ENCODE measurements at places on chromosomes 7 and 10.

GRCh38 chr10:46319389-46319788 is 32.6 kb downstream of the ANTXRL start:
- DNase-seq: no peak

GRCh38 chr7:38858259-38858884 is 50.6 kb downstream of the VPS41 start:
- DNase-seq: no peak

GRCh38 chr7:158508802-158509385 is 78.7 kb downstream of the PTPRN2 start:
- DNase-seq: no peak

GRCh38 chr10:6446711-6447110 is 133.4 kb downstream of the PRKCQ start:
- DNase-seq: no peak

GRCh38 chr10:52965509-52965908 is 192.9 kb upstream of the MBL2 start:
- DNase-seq: no peak

DNA sequence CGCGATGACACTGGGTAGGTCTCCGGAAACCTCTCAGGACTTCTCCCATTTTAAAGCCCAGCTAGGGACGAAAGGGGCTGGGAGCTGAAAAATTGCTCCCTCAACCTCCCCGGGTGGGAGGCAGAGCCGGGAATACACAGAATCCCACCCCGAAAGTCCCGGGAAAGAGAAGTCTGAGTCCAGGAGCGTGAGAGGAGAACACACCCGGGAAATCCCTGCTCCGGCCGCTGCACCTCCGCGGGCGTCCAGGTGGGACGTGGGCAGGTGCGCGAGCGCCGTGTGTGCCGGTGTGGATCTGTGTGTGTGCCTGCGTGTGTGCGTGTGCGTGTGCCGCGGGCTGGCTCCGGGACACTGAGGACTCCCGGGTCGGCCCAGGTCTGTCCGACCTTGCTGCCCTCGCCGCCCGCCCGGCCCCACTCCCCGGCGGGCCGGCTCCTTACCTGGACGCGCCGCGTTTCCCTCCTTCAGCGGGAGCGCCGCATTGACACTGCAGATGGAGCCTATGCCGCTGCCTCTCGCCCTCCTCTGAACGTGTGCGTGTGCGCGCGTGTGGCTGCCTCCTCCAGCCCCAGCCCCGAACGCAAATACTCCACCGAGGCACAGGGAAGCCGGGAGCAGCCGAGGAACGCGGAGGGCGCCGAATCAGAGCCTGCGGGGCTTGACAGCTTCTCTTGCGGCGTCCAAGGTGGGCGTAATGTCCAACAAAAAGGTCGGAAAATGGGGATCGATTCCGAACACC is at the start of gene PLXNA4:
Gene PLXNA4 (minus strand): TSS at position 489 of the 739 bp plus-strand sequence. CDS start 67,777 bp downstream, outside the sequence.
- peak; percentile 26 for DNase-seq

GRCh38 chr7:45036796-45037195 is 36.8 kb downstream of the CCM2 start:
- DNase-seq: no peak

DNA sequence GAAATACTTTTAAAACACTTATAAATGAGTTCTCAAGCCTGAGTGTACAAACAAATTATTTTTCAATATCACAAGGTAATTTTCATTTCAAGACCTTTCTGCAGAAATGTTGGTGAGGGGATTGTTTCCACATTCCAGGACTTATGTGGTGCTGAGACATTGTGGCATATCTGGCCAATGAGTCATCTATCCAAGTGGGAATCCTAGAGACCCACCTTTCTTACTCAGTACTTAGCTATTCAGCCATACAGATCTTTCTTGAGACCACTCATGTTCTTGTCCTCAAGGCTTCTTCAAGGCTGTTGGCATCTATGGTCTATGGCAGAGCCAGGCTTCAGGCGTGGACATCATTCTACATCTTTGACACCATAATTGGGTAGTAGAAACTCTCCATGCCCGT is 225.4 kb downstream of the DKK1 start:
- DNase-seq: no peak

DNA sequence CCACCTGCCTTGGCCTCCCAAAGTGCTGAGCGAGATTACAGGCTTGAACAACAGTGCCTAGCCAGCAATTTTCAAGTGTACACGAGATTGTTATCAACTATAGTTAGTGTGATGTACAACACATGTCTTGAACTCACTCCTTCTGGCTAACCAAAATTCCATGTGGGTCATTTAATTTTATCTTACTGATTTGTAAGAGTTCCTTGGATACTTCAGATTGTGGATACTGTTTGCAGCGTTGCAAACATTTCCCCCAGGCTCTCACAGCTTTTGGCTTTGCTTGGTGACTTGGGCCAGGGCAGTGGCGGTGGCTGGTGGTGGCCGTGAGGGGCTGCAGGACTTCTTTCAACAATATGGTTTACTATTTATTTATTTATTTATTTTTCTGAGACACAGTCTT is 8.5 kb upstream of the TMEM270 start:
- DNase-seq: no peak

DNA sequence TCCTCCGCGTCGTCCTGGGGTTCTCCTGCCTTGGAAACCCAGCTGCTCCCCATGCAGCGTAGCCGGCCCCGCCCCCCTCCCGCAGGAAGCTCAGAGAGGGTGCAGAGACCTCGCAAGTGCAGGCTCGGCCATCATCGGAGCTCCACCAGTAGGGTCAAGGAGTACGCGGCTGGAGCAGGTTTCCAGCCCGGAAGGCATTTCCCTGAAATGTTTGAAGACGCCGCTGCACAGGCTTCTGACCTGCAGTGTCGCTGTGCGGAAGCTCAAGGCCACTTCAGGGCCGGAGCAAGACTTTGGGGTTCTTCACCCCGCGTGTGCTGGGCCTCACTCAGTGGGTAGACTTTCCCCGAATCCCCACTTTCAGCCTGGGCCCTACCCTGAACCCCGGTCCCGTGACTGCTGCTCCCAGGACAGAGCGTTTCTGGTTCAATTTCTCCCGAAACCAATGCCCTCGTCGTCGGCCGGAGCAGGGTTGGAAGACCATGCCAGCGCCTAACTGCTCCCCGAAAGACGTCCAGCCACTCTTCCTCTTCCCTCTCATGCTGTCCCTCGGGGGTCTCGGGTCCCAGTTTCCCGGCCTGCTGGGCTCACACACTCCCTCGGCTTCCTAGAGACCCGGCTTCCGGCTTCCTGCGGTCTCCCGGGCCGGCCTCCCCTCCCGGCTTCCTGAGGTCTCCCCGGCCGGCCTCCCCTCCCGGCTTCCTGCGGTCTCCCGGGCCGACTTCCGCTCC is 52.1 kb downstream of the INSIG1 start:
- peak; percentile 62 for DNase-seq

- no peak for DNase-seq
Measured at GRCh38 chr10:29600821-29601220, 34.0 kb downstream of the SVIL start.

DNA sequence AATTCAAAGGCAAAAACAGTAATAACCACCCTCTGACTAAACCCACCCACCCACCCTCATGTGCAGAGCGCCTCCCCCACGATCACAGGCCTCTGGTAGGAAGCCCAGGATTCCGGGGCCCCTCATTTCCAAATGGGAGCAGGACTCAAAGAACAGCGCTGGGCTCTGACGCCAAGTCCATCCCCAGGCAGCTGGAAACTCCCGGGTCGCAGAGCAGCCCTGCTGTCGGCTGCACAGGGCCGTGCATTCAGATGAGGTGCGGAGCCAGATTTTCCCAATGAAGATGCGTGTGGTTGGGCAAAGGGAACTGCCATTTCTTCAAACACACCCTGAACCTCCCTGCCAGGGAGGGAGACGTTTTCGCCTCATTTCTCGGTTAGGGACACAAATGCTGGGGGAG is 152.3 kb downstream of the MAD1L1 start:
- no peak for DNase-seq

- no peak for DNase-seq
Measured at GRCh38 chr7:107047902-107048782, 3.6 kb downstream of the PRKAR2B start.

DNA sequence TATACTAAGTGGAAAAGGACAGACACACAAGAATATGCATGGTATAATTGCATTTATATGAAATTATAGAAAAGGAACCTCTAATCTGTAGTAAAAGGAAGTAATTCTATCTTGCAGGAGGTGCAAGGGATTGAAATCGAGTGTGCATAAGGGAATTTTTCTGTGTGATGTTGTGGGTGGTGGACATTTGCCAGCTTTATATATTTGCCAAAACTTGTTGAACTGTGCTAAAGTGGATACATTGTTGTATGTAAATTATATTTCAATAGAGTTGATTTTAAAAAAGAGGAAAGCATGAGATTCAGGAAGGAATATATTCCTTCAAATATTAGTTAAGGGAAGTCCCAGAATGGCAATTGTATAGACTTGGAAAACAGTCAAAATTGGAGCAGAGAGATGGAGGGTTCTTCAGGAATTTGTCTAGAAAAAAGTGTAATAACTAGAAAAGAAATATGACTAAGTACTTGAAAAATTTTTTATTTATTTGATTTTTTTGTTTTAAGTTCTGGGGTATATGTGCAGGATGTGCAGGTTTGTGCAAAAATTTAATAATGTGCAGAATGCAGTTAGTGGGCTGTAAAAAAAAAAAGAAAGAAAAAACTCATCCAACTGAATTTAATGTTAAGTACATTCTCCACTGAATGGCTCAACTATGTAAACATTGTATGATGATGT is 96.1 kb downstream of the ARL4A start:
- no peak for DNase-seq

- DNase-seq: peak; percentile 72
Measured at GRCh38 chr10:96747734-96748550, 27.6 kb upstream of the PIK3AP1 start.

DNA sequence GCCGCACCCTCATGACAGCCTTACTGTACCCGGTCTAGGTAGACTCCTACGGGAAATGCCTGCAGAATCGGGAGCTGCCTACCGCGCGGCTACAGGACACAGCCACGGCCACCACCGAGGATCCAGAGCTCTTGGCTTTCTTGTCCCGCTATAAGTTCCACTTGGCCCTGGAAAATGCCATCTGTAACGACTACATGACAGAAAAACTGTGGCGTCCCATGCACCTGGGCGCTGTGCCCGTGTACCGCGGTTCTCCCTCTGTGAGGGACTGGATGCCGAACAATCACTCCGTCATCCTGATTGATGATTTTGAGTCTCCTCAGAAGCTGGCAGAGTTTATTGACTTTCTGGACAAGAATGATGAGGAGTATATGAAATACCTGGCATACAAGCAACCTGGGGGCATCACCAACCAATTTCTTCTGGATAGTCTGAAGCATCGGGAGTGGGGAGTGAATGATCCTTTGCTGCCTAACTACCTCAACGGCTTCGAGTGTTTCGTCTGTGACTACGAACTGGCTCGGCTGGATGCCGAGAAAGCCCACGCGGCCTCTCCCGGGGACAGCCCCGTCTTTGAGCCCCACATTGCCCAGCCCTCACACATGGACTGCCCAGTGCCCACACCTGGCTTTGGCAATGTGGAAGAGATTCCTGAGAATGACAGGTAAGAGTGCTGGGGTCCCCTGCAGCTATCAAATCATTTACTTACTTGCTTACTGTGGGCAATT is 8.5 kb upstream of the CHCHD1 start:
- no peak for DNase-seq

- DNase-seq: no peak
Measured at GRCh38 chr10:60967260-60967659, 23.3 kb upstream of the RHOBTB1 start.

DNA sequence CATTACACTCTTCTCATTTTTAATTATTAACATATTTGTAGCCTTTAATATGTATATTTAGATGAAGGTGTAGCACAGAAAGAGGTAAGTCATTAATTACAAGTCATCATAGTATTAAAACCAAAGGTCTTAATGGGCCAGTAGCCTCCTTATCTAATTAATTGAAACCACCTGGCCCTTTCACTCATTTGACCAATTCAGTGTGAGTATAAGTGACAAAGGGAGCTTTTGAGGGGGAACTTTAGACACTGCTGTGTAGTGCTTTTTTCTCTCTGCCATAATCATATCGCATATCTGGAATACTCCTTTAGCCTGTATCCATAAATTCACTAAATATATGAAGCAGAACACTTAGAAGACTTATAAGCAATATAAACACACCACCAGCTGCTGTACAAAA is 562.9 kb upstream of the POT1 start:
- no peak for DNase-seq

DNA sequence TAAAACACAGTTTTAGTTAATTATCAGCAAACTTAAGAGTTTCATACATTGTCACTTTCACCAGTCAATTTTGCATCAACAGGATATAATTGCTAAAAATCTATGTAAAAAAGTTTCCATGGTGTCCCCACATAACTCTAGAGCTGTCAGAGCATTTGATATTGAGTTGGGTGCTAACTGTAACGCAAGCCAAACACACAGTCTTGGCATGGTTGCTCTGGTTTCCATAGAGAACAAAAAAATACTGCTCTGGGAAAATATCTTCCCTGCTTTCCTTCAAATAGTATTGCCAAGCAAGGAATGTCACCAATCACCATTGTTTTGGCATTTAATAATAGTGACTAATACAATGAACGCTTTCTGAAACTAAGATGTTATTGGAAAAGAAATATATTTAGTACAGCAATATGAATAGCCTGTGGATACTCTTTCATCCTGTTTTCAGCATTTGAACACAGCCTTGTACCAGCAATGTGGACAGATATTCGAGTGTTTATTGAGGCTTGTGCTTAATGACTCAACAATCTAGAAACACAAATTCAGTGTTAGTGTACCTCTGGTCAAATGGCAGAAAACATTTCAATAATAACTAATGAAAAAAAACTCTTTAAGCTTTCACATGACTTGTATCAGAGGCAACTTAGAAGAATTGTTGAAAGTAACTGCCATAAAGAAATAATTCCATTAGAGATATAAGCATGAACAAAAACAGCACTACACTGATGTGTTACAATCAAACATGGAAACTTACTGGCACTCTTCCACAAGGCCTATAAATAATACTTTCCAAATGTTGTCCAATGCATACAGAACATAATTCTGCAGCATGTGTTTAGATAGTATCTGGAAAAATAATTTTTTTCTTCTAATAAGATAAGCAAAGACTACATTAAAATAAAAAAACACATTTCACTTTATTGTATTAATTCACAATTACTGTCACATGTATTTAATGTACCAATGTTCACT is 1469.5 kb upstream of the CELF2 start:
- no peak for DNase-seq

DNA sequence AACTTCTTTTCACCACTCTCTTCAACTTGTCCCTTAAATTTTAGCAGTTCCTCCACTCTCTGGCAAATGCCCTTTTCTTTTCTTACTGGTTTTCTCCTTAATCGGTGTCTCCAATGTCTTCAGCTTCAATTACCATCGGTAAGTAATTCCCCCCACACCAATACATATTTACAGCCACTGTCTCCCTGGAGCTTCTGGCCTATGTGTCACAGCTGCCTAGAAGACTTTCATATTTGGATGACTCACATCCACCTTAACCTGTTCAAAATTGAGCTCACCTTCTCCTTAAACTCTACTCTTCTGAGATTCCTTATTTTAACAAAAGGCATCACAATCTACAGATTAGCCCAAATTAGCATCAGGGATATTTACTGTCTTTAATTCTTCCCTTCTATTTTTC is 380.4 kb downstream of the POM121L12 start:
- DNase-seq: no peak

GRCh38 chr7:93185303-93186027 is 37.3 kb upstream of the SAMD9L start:
- DNase-seq: no peak

GRCh38 chr7:77391230-77391629 is 24.9 kb downstream of the GSAP start:
- DNase-seq: peak; percentile 28

- DNase-seq: no peak
Measured at GRCh38 chr10:126376956-126377355, 11.3 kb downstream of the ADAM12 start.

Measured in GM13976 (cell line).